ENCODE measurements at places on chromosomes 4 and X.
A peak's percentile ranks its signal among the peaks of the same experiment; 100 is the strongest.

- DNase-seq = no peak
Observed at GRCh38 chr4:55013431-55013955, 111.9 kb downstream of the KDR start.

DNA sequence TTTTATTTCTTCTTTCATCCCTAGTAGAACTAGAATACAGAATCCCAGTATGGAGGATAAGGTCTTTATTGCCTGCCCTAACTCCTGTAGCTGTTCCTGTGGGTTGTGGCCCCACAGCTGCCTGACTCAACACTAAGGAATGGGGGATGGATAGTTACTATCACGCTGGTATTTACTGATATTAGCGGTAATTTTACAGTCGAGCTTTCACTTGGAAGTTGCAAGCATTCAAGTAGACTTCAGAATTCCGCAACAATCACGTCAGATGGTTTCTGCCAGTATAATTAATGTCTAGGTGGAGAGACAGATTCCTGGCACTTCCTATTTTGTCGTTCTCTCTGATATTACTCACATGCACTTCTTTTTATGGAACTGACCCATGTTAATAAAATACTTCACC is 489.8 kb downstream of the PABPC4L start:
- no peak for DNase-seq

DNA sequence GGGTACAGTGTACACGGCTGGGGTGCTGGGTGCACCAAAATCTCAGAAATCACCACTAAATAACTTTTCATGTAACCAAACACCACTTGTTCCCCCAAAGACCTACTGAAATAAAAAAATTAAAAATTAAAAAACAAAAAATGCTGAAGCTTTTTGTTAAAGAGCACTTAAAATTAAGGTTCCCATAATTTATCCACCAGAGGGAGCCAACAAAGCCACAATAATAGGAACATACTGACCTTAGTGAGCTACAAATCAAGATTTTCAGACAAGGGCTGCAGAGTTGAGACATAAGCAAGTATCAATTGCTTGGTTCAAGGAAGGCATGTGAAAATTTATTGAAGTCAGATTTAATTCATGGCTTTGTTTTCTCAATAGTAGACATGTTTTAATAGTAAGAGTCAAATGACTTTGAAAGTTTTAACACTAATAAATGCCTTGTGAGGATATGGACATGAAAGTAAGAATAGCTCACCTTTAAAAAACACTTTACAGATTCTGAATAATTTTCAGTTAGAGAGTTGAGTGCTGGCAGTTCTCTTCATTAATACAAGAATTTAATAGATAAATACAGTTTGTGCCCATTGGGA is 43.0 kb upstream of the SCOC start:
- peak; percentile 64 for DNase-seq

DNA sequence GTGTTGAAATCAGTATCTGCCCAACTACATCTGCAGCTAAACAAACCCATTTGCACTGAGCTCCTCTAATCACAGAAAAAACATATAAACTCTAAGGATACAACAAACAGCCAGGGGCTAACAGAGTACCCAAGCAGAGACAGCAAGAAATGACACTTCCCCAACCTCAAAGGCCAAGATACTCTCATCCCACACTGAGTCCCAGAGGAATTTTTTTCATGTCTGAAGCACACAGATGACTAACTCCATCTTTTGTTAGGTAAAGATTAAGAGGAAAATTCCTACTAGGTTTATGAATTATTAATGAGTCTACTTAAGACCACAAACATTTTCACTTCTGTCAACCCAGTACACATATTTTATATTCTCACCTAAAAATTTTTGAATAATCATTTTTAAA is 31.6 kb downstream of the SEPSECS start:
- no peak for DNase-seq

GRCh38 chrX:39249999-39250398 is 448.7 kb downstream of the MID1IP1 start:
- DNase-seq = no peak

DNA sequence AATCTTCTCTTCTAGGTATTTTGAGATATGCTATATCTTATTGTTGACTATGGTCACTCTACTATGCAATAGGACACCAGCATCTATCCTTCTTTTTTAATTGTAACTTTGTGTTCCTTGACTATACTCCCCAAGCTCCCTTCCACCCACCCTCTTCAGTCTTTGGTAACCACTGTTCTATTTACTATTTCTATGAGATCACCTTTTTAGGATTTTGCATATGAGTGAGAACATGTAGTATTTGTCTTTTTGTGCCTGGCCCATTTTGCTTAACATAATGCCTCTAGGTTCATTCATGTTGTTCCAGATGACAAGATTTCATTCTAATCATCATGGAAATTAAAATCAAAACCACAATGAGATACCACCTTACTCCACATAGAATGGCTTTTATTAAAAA is 63.3 kb upstream of the BANK1 start:
- DNase-seq = no peak

DNA sequence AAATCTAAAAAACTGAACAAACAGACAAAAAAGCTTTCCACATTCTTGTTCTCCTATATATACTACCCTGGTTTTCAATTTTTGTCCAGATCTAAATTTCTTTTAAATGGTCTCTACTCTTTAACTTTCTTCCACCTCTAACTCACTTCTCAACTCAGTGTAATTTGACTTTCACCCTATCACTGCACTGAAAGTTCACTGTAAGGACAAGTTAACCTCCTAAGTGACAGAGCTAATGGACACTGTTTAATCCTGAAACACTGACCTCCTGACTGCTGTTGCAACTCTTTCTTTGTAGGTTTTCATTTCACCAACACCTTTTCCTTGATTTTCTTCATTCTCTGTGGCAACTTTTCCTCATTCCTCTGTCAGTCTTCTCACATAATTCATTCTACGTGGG is 50.0 kb downstream of the ATOH1 start:
- no peak for DNase-seq

- no peak for DNase-seq
Observed at GRCh38 chrX:106780264-106780663, 22.2 kb upstream of the TBC1D8B start.

GRCh38 chr4:61294936-61295335 is 94.8 kb downstream of the ADGRL3 start:
- no peak for DNase-seq

DNA sequence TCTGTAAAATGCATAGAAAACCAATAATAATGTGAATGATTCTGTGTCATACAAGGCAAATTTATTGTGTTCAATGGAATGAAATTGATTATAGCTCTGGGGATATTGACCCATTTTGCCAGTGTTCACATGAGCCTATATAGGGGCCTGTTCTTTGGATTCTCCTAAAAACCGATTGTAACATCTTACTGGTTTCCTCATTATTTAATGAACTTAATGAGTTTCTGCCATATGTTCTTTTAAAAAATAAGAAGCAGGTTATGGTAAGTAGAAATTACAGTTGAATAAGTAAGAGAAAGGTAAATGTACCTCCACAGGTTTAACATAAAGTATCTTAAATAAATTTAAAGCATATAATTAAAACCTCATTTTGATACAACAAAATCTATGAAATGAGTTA is 24.6 kb upstream of the ADGRL3 start:
- no peak for DNase-seq

DNA sequence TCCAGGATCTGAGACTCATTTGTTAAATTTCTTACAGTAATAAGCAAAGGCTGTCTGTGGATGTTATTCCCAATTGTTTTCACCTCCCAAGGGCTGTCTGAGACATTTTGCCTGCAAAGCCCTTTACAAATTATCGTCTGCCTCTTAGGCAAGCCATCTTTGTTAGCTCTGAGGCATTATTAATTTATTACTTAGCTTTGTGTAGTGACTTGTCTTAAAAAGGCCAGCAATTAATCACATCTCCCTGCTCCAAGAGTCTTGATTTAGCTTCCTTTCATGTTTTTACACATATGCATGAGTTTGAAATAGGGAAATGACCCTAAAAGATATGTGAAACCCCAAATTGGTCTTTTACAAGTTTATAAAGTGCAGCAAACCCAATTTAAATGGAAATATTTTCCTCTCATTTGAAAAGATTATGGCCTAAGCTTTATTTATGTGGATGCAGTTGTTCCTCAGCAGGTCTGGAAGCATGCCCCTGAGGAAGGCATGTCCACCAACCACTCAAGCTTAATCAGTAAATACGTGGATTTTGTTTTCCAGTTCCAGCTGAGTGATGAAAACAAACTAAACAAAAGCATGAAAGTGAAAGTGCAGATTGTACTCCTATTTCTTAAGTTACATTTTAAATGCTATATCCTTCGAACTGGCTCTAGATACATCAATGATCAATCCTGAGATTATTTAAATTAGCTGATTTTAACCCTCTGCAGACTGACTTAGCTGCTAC is 173.6 kb upstream of the LNX1 start:
- DNase-seq = no peak

DNA sequence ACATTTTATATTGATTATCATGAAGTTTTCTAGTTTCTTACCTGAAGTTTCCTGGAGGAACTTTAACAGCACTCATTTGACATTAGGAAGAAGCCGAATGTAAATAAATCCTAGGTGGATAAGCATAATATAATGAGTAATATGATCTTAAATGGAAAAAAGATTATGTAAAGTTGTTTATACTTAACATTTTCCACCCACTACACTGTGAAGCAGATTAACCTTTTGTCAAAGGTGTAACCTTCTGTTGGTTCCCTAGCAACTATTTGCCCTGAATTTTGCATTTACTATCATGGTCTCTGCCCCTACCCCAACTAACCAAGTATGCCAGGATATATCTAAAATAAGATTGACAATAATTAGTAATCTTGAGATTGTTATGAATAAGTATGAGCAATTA is at the start of gene UGT2A1:
UGT2A1 (minus strand) TSS at position 101 of the 400 bp plus-strand sequence. CDS start 5,603 bp downstream, outside the sequence.
- no peak for DNase-seq

- no peak for DNase-seq
Observed at GRCh38 chr4:26731351-26732035, 129.1 kb upstream of the STIM2 start.

DNA sequence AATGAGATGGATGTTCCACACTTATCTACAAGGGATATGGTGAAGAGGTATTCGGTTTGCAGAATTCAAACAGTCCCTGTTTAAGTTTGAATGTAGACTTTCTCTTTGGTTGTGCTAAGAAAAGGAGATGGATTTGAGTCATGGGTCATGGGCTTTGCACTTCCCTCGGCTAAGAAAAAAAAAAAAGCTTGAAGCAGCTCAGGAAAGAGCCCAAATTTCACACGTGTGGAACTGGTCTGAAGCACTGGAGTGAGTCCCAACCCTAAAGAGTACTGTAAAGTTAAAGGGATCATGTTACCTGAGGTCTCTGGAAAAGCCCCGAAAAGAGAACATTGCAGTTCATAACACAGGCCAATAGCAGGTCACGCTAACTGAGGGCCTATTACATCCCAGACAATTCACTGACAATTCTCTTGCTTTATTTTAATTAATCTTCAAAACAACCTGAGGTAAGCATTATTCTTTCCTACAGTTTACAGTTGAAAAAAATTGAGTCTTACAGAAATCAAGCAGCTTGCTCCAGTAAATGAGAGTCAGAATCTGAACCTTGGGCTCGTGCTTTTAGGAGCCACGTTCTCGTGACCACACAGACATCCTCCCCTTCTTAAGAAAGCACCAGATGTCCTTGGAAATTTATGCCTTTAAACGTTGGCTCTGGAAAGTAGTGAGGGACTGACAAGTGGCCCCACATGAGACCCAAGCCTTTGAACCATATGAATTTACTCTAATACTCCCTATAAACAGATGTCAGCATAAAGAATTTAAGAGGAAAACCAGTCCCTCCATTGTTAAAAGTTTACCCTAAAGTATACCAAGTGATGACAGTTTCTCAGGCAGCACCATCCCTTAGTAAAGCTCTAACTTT is 89.3 kb downstream of the MAD2L1 start:
- DNase-seq = no peak

DNA sequence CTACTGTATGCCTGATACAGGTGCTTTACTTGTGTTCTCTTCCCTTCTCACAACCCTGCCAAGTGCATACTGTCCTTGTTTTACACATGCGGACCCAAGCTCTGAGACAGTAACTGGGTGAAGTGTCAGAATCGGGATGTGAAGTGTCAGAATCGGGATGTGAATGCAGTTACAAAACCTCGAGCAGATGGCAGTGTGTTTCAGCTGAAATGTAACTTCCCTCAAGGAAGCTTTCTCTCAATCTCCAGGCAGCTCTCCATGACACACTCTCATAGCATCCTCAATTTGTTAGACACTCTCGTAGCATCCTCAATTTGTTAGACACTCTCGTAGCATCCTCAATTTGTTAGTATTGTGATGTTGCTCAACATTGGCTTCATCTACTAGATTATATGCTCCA is 1.1 kb upstream of the HPSE start:
- DNase-seq = peak; percentile 6

- DNase-seq = no peak
Observed at GRCh38 chr4:76024065-76024464, 768 bp upstream of the CXCL10 start.

GRCh38 chr4:87283151-87283550 is 39.5 kb downstream of the HSD17B13 start:
- no peak for DNase-seq

DNA sequence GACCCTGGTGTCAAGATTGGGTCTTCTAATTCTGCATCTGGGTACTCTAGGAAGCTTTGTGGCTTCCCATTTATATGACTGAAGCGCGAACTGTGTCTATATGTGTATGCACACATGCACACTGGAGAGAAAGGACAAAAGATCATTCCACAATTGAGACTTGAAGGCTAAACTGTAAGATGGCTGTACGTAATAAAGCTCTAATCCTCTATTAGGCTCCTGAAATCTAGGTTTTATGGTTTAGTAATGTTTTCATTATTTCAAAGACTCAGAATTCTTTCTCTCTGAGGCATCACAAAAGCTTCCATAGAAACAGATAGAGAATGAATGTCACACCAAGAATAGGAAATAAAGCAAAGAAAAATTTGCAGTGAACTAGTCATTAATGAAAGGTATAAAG is 320.7 kb upstream of the FTHL17 start:
- no peak for DNase-seq

DNA sequence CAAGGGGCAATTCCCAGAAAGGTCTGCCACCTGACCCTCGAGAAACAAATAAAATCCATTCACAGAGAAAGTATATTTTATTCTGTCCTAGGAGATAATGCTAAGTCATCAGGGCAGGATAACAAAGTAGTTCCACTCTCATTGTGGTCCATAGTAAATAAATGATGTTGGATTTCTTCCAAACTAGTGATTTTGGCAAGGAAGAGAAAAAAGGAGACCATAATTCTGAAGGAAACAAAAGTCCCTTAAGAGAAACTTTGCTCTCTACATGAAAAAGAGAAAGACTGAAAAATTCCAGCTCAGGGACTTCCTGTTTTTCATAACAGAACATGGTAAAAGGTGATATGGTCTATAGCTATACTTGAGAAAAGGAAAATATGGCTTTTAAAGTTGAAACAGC is 71.5 kb upstream of the DDX60 start:
- no peak for DNase-seq

Data from AML-193 (cell line).